ENCODE measurements at places on chromosomes 6 and 20. TPM values are rescaled to one million over a fixed set of nuclear protein-coding genes. Genes with fewer than 3 reads are reported as not detected.

GRCh38 chr6:166257911-166258318, 50.3 kb downstream of the PRR18 start:
- H3K4me1 ChIP-seq = no peaks in the 10 kb centered on the region
- DNase-seq = no peak
- no peak overlapping the region for H3K27ac ChIP-seq
- peaks cover 34% of the 10 kb centered on the region for H3K27me3 ChIP-seq
- H3K4me3 ChIP-seq = no peak overlapping the region
- H3K36me3 ChIP-seq = no peaks in the 10 kb centered on the region

- H3K27ac ChIP-seq = peak overlapping the region; percentile 66
- H3K36me3 ChIP-seq = peaks cover 2% of the 10 kb centered on the region
- no peak overlapping the region for H3K4me3 ChIP-seq
- H3K27me3 ChIP-seq = no peaks in the 10 kb centered on the region
- peak; percentile 56 for DNase-seq
Measured at GRCh38 chr6:157832250-157832967, 9.4 kb downstream of the SNX9 start.

GRCh38 chr6:15678514-15678913, 15.7 kb upstream of the DTNBP1 start:
- no peak overlapping the region for H3K4me3 ChIP-seq
- no peak for DNase-seq
- H3K36me3 ChIP-seq = no peaks in the 10 kb centered on the region
- H3K4me1 ChIP-seq = no peaks in the 10 kb centered on the region

SLC22A16 gene
- not detected for total RNA-seq

DACT2 gene
- total RNA-seq = not detected

DNA sequence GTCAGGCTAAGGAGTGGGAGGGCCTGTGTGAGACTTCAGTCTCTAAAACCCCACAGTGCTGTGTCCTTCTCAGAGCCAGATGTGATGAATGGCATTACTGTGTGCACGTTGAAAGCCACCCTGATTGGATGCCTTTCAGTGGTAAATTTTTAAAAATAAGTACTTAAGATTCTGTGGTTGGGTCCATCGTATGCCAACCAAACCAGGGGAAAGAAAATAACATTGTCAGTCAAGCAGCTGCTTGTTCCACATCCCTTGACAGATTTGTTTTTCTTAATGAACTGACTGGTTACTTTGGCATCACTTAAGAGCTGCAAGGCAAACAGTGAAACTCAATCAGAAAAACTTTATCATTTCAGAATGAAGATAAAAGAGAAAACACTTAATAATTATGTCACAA, 334.0 kb upstream of the NT5E start:
- no peaks in the 10 kb centered on the region for H3K4me1 ChIP-seq
- H3K4me3 ChIP-seq = no peak overlapping the region
- H3K27me3 ChIP-seq = peaks cover 2% of the 10 kb centered on the region
- DNase-seq = no peak

DNA sequence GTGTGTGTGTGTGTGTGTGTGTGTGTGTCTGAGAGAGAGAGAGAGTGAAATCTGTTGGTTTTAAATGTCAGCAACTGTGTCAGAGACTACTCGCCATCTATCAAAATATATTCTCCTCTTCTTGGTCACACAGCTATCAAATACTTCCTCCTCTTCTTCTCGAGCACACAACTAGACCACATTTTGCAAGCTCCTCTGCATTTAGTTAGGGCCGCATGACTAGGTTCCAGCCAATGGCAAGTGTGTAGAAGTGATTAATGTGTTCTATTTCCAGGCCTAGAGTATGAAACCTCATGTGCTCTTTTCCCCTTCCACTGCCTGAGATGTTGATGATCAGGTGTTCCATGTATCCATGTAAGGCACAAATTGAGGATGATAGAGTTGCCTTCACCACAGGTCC, 278.5 kb upstream of the MARCKS start:
- H3K27me3 ChIP-seq = no peaks in the 10 kb centered on the region
- no peak overlapping the region for H3K4me3 ChIP-seq
- H3K4me1 ChIP-seq = no peaks in the 10 kb centered on the region
- no peak for DNase-seq
- no peak overlapping the region for H3K27ac ChIP-seq
- no peaks in the 10 kb centered on the region for H3K36me3 ChIP-seq

DNA sequence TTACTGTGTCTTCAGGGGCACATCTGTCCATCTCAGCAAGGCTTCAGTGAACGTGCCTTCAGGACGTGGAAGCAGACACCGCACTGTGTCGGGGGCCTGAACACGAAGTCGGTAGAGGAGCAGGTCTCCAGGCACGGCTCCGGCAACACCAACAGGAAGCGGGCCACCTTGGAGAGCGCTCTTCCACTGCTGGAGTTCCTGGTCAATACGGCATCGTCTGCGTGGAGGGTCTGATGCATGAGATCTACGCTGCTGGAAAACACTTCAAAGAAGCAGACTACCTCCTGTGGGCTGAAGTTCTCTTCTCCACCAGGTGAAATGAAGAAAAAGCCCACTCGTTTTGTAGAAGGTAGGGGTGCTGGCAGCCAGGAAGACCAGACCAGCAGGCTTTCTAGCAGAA, 69.3 kb upstream of the SLCO4A1 start:
- H3K27me3 ChIP-seq = peaks cover 44% of the 10 kb centered on the region
- no peak overlapping the region for H3K4me3 ChIP-seq
- no peaks in the 10 kb centered on the region for H3K36me3 ChIP-seq
- DNase-seq = no peak
- H3K4me1 ChIP-seq = no peaks in the 10 kb centered on the region
- H3K27ac ChIP-seq = no peak overlapping the region

DNA sequence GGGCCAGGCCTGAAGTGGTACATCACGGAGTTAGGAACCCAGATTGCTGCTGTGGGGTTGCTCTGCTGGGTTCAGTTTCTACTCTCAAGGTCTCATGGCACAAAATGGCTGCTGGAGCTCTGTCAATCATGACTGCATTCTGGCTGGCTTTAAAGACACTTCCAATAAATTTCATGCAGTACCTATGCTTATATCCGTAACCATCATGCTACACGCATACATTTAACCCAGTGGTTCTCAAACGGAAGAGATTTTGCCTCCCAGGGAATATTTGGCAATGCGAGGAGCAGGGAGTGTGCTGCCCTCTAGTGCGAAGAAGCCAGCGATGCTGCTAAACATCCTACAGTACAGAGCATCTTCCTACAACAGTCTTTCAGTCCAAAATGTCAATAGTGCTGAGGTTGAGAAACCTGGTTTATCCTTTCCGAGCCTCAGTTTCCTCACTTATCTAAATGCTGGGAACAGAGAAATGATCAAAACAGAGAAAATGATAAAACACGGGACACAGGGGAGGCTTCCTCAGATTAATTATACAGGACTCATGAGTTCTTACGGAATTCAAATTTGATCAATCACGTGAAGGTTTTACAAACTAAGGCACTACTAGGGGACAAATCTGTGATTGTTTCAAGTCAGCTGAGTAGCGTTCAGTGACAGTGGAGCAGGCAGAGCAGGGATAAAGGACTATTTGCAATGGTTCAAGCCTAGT, 9.6 kb upstream of the SLC2A10 start:
- DNase-seq = peak; percentile 52
- H3K27me3 ChIP-seq = no peaks in the 10 kb centered on the region
- no peaks in the 10 kb centered on the region for H3K36me3 ChIP-seq

GRCh38 chr20:33539129-33539528, 49.2 kb downstream of the CBFA2T2 start:
- peak overlapping the region; percentile 12 for H3K27ac ChIP-seq
- peak; percentile 91 for DNase-seq
- H3K4me1 ChIP-seq = peaks cover 6% of the 10 kb centered on the region
- no peaks in the 10 kb centered on the region for H3K27me3 ChIP-seq
- no peaks in the 10 kb centered on the region for H3K36me3 ChIP-seq

DNA sequence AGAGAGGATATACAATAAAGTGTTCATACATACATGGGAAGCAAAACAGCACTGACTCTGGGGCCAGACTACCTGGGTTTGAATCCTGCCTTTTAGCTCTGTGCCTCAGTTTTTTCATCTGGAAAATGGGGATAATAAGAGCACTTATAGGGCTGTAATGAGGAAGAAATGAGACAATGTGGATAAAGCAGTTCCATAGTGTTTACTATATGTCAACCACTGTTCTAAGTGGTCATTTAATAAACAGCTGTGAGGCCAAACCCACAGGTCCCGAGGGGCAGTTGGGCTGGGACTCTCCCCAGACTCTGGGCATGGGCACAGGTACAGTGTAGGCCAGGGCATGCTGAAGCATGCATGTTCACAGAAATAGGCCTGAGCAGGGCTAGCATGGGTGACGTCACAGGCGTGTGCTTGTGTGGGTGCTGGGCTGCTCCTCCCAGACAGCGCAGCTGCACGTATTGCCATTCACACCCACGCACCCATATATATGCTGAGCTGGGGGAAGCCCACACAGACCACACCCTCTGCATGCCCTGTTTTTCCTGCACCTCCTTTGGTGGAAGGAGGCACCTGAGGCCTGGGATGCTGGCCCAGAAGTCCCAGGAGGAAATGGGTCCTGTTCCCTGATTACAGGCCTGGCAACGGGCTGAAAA, 3.5 kb upstream of the PLCG1 start:
- no peaks in the 10 kb centered on the region for H3K27me3 ChIP-seq
- peak; percentile 18 for DNase-seq

CNR1 gene
- not detected for total RNA-seq

- no peaks in the 10 kb centered on the region for H3K27me3 ChIP-seq
- no peak overlapping the region for H3K4me3 ChIP-seq
- DNase-seq = no peak
Measured at GRCh38 chr6:170045981-170046667, 244.8 kb downstream of the DLL1 start.

- H3K27ac ChIP-seq = no peak overlapping the region
- no peaks in the 10 kb centered on the region for H3K4me1 ChIP-seq
- H3K4me3 ChIP-seq = no peak overlapping the region
- no peak for DNase-seq
Measured at GRCh38 chr20:19265646-19266374, 53.4 kb downstream of the SLC24A3 start.

GRCh38 chr20:38804682-38805501, 605 bp upstream of the PPP1R16B start:
- H3K36me3 ChIP-seq = no peaks in the 10 kb centered on the region
- no peaks in the 10 kb centered on the region for H3K4me1 ChIP-seq
- no peak overlapping the region for H3K27ac ChIP-seq
- DNase-seq = no peak
- peaks cover 50% of the 10 kb centered on the region for H3K27me3 ChIP-seq
- no peak overlapping the region for H3K4me3 ChIP-seq

DNA sequence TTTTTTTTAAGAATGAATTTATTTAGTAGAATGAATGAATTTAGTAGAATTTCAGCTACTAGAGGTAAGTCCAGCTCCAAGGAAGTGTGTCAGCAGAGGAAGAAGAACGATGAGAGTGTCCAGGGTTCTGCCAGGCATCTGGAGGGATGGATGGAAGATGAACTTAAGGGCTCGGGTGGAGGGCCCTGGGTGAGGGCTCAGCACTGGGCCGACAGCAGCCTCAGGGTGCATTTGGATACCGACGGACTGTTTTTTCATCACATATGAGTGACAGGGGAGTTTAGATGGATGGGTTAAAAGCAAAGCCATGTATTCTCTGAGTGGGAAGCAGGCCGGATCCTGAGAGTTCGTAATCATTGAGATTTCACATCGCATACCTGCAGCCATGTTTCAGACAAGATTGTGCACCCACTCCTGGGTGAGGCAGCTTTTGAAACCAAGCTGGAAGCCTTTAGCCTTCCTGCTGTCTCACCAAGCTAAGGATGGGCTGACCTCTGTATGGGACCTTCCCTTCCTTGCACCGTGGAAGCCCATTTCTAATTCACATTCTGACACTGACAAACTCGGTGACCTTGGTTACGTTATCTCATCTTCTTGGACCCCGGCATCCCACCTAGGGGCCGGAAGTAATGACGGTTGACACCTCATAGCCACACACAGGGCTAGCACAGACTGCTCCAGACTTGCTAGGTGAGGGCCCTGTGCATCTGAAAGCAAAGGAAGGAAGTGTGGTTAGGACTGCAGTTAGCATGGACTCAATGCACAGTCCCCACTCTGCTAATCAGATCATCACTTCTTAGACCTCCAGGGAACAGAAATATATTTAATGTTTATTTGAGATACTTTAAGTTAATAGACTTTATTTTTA, 228.5 kb downstream of the SLC24A3 start:
- H3K27me3 ChIP-seq = no peaks in the 10 kb centered on the region
- H3K4me1 ChIP-seq = no peaks in the 10 kb centered on the region
- H3K27ac ChIP-seq = no peak overlapping the region
- DNase-seq = no peak

DNA sequence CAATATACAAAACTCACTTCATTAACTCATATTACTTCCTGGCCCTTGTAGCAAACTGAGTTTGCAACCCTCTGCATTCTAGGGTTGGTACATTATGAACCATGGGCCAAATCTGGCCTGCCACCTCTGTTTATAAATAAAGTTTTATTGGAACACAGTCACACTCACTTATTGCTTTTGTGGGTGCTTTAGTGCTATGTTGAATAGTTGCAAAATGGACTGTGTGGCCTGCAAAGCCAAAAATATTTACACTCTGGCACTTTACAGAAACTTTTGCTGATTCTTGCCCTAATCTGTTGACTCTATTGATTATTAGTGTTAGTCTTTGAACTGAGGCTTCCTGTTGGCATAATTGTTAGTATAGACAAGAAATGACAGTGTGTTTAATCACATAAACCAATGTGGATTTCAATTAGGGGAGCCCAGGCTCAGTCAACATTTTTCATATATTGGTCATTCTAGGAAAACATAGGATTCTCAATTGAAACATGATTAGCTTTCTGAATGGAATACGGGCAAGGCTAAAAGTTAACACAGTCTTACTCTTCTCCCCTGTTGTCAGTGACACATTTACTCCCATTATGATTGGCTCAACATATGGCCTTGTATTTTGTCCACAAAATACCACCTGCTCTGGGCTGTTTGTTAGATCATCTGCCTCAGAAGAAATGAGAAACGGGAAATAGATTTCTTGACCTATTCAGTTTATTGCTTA, 241.9 kb upstream of the ZFP64 start:
- no peak for DNase-seq
- H3K4me1 ChIP-seq = no peaks in the 10 kb centered on the region
- H3K36me3 ChIP-seq = no peaks in the 10 kb centered on the region

GRCh38 chr6:125953502-125953875, 3.1 kb upstream of the HINT3 start:
- H3K27ac ChIP-seq = no peak overlapping the region
- no peaks in the 10 kb centered on the region for H3K36me3 ChIP-seq
- H3K27me3 ChIP-seq = no peaks in the 10 kb centered on the region
- no peak for DNase-seq

DNA sequence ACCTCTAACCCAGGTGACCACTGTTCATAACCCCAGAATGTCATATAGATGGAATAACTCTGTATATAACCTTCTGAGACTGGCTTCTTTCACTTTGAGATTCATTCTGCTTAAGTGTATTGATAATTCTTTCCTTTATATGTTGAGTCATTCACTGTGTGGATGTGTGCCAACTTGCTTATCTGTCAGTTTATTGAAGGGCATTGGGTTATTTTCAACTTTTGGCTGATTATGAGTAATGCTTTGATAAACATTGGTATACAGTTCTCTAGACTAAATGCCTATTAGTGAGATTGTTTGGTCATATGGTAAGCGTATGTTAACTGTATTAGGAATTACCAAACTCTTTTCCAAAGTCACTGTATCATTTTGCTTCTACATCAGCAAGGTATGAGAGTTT, 453.4 kb upstream of the SPTLC3 start:
- no peak overlapping the region for H3K27ac ChIP-seq
- no peaks in the 10 kb centered on the region for H3K36me3 ChIP-seq
- H3K4me1 ChIP-seq = no peaks in the 10 kb centered on the region

GRCh38 chr20:22525069-22525820, 59.1 kb downstream of the FOXA2 start:
- H3K4me3 ChIP-seq = no peak overlapping the region
- no peak overlapping the region for H3K27ac ChIP-seq
- DNase-seq = no peak
- H3K4me1 ChIP-seq = no peaks in the 10 kb centered on the region

C6orf58 gene
- not detected for total RNA-seq
